Umbilical cord (tissue), 2 donors: ENCODE measurements at places on chromosomes 16 and 17.
A peak's percentile ranks its signal among the peaks of the same experiment; 100 is the strongest.

DNA sequence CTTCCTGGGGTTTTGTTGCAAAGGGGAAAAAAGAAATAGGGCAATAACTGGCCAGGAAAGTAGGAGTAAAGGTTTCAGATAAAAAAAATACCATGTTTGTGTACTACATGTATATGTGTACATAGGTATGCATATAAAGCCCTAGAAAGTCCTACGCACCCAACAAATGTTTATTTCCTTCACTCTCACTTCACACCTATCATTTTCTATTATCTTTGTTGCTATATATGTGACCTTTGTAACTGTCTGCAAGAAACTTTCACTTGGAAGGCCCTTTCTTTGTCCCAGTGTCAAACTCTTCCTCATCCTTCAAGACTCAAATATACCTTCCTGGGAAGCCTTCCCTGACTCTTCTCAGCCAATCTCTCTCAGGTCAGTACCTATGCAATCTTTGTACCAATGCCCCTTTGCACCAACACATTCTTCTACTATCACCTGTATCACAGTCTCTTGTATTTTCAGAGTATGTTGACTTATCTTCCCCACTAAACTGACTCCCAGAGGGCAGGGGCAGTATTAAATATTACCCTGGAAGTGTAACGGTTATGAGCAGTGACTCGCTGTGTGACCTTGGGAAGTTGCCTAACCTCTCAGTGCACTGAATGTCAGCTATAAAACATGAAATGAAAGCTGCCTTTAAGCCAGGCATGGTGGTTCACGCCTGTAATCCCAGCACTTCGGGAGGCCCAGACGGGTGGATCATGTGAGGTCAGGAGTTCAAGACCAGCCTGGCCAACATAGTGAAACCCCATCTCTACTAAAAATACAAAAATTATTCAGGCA is 6.5 kb downstream of the XPO6 start:
- DNase-seq, result no peak

- no peak for DNase-seq
Observed at GRCh38 chr17:57400648-57401047, 144.3 kb downstream of the MSI2 start.

GRCh38 chr17:2985318-2985717 is 78.1 kb downstream of the OR1D5 start:
- DNase-seq, result no peak

DNA sequence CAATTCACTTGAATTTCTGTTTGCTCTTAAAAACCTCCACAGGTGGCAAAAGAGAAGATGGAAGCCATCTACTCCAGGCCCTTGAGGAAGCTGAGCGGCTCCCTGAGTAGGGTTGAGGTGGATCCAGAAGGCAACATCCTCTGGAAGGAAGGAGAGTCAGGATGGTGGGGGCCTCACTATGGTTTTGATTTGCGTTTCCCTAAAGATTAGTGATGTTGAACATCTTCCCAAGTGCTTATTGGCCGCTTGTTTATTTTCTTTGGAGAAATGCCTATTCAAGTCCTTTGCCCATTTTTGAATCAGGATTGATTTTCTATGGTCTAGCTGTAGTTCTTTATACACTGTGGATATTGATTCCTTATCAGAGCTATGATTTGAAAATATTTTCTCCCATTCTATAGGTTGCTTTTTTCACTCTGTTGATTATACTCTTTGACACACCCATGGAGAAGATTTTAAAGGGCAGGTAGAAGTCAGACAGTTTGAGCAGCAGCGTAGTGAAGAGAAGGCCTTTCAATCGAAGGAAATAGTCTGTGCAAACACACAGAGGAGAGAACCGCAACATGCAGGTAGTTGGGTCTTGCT is 58.6 kb downstream of the WSB1 start:
- DNase-seq, result no peak

- DNase-seq, result no peak
Observed at GRCh38 chr16:64809876-64810629, 311.8 kb downstream of the CDH11 start.

DNA sequence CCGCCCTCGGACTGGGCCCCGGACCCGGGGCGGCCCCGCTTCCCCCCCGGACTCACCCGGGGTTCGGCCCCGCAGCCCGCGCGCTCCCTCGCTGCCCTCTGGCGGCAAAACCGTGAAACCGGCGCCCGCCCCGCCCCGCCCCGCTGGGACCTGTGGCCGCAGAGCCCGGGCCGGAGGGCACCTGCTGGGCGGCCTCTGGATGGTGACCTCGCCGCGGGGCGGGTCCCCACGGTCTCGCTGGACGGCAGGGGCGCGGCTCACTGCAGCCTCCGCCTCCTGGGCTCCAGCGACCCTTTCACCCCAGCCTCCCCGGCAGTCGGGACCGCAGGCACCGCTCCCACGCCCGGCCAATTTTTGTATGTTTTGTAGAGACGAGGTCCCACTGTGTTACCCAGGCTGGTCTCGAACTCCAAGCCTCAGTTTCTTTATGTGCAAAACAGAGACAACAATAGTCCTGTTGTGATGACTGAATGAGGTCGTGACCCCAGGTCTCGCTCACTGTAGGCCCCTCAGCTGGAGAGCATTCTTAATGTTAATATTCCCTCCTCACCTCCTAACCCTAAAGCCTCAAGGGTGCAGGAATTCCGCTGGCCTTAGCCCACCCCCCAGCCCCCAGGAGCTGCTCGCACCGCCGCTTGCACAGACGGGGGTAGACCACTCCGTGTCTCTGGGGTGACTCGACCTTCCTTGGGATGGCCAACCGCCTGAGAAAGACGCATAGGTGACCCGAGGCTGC is 33.7 kb upstream of the RPH3AL start:
- DNase-seq, result peak; percentile 66

DNA sequence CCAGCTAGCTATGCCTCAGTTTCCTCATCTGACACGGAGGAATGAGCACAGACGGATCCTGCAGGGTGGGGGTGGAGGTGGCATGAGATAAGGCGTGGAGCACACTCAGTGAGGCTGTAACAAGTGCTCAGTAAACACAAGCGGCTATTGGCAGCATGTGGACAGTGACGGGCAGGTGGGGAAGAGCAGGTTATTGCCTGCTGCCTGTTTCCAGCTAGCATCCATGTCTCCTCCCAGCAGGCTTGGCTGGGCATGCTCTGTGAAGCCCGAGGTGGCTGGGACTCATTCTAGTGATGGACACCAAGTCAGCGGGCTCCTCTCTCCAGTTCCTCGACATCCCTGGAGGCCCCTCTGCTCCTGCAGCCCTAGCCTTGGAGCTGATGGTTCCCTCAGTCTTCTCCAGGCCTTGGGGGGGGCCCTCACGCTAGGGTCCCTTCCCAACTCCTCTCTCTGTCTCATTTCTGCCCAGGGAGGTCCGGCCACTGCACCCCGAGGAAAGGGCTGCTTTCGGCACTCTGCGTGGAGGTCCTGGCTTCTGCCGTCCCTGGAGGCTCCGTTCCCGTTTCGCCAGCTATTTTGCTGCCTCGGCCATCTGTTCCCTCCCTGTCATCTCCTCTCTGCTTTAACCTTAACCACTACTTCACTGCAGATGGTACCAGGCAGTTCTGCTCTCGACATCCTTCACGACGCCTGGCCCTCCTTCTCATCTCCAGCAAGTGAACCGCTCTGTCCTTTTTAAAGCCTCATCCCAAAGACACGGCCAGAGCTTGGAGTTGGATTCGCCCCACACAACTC is 6.2 kb downstream of the RTN4RL1 start:
- DNase-seq, result no peak
